Activated CD8-positive, alpha-beta memory T cell treated with anti-CD3 and anti-CD28 coated beads for 1 hour (primary cell): ENCODE measurements at places on chromosomes 5 and 9.

GRCh38 chr9:113621309-113621791, 157.8 kb downstream of the RGS3 start:
- no peak for DNase-seq

DNA sequence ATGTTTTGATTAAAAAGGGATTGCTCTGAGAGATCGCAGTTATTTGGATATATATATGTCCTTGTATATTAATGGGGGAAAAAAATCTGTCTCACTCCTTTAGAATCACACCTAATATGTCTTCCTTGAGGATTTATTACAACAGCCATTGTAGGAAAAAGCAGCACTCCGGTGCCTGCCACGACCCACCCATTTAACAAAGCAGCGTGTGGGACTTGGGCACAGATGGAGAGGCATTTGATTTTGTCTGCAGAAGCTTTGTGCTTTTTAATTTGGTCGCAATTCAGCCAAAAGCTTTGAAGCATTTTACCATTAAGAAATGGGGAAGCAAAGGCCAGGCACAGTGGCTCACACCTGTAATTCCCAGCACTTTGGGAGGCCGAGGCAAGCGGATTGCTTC, 159.2 kb downstream of the SMARCA2 start:
- no peak for DNase-seq

- no peak for DNase-seq
These were observed 12.6 kb upstream of the TMEM38B start for GRCh38 chr9:105681724-105682123.

DNA sequence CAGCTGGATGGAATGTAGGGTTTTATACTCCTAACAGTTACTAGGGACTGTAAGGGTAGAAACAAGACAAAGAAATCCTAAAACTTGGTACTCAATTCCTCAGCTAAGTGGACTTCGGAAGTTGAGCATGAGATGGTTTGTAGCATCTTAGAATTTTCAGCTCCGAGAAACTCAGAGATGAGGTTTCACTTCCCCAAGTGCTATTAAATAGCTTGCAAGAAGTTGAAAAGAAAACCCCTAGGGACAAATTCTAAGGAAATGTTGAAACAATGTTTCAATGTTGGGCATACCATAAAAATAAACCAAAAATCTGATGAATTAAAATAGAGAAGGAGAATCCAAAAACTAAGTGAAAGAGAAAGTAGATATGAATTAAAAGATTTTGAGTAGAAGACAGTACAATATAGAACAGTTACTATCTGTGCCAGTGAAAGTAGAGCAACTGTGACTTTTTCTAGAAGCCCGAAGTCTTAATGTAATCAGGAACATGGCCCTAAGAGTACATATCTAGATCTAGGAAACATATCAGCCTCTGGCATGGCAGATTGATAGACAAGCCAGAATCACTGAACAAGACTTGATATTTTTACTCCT, 308.6 kb upstream of the RGMB start:
- DNase-seq = no peak

DNA sequence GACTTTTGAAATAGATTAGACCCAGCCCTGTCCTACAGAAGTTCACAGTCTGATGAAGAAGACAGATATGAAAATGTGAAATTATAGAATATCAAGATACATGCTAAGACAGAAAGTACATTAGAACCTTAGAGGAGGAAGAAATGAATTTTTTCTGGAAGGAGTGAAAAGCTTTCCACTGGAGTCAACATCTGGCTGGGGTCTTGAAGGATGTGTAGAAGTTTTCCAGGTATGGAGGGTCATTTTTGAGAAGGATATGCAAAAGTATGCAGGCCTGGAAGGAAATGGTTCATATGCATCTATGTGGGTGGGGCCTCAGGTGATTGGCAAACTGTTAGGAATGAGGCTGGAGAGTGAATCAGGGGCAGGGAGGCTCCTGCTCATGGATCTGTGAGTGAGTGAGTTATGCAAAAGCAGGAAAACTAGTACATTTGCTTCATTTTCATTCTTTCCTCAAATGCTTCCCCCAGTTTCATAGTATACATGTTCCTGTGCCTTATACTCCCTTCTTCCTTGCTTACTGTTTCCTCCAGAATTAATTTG, 142.3 kb downstream of the GRIA1 start:
- no peak for DNase-seq

- DNase-seq = no peak
These were observed 263.9 kb downstream of the CTNND2 start for GRCh38 chr5:11640158-11640873.

DNA sequence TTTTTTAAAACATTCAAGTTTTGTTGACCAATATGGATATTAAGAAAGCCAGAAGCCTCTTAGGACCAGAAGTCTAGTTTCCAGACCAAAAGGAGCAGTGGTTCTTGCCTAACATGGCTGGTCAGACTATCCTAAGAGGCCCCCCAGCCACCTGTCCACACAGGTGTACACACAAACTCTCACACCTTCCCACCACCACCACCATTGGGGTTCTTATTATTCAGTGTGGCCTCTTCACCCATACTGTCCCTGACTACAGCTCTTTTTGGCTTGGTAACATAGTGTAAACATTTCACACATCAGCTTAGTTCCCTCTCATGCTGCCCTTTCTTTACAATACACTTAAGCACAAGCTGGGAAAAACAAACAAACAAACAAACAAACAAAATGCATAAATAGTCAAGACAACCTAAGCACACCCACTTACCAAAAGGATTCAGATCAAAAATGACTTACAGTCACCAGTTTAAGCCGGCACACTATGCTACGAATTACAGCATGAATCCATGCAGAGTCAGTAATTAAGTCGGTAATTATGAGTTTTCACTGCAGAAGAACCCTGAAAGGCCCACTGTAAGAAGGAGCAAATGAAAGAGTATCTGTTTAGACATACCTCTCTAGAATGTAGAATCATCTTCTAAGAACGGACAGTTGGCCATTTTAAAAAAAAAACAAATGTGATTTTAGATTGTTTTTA, 9.5 kb downstream of the LHFPL2 start:
- DNase-seq = no peak

GRCh38 chr5:141850786-141851185, 27.4 kb downstream of the PCDH1 start:
- no peak for DNase-seq

- DNase-seq = no peak
These were observed 757 bp downstream of the ANKRD34B start for GRCh38 chr5:80569086-80569960.

DNA sequence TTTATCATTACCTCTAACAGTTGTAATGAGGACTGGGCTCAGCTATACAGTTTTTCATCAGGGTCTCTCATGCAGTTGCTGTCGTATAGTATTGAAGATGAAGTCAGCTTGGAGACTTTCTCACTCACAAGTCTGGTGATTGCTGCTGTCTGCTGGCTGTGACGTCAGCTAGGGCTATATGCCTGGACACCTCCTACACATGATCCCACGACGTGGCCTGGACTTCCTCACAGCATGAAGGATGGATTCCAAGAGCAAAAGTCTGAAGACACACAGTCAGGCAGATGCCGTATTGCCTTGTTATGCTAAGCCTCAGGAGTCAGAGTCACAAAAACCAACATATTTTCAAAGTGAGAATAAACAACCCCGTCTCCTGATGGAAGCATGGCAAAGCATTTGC, 193.3 kb downstream of the LURAP1L start:
- DNase-seq = no peak

- no peak for DNase-seq
These were observed 67.6 kb downstream of the FYB1 start for GRCh38 chr5:39151745-39152144.
